Fibroblast of mammary gland (primary cell): ENCODE measurements at places on chromosomes 4 and X.

DNA sequence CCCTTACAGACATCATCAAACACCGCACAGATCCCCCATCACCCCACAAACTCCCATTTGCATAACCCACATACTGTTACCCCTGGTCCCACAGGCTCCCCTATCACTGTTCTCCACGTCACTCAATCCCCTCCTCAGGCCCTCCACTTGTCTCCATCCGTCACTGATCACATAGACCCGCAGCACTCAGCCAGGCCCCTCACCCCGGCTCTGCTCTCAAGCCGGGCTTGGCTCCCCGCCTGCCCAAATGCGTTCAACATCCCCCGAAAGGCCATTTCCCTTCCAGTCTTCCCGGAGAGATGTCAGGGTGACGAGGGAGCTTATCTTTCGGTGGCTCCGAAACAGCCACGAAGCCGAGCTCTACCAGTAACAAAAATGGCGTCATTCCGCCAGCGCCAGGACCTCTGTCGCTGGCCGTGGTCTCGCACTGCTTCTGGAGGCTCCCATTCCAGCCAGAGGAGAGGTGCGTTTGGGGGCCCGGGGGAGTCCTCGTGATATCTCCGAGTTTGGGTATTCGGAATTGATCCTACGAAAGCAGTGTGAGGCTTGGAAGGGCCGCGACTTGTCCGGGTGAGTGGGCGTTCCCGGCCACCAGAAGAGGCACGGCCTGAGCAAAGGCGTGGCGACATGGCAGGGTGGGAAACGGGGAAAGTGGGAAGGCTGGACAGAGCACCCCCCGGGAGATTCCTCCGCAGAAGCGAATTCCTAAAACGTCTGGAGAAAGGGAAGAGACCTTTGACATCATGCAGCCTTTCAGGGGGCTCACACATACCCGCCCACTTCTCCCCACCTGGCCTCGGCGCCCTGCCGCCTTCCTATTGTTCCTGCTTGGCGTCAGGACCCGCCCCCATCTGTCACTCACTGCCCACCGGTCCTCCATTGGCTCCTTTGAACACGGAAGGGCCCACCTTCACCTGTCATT lies at the start of gene ZNF630:
ZNF630 (minus strand) TSS at position 577 of the 922 bp plus-strand sequence. CDS start 4,754 bp downstream, outside the sequence.
- peak; percentile 26 for DNase-seq

DNA sequence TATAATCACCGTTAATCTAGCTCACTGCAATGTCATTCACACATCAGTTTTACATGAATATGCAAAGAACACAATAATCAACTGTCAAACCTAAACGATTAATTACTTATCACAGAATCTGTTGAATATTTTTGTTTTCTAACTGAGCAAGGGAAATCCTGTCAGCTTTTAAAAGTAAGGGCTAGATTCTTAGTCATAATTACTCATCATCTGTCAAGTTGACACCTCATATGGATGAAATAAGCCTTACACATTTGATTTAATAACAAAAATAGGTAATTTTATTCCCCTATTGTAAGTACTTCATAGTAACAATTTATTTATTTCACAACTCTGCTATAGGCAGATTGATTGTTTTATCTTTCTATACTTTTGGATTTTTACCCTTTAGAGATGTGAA lies 32.7 kb downstream of the TMA16 start:
- no peak for DNase-seq

DNA sequence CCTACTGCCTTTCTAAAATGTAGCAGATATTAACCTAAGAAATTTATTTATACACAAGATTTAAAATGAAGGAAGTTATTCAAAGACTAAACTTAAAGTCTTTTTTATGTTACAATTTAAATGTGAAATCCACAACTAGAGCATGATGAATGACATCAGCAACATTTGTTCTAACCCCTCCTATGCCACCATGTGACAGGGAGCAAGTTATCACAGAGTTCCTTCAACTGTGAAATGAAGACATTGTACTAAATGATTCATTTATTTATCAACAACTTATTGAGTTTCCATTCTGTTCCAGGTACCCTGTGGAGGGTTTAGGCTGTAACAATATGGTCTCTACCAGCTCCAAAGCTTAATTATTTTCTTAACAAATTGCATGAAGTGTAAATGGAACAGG lies 76.9 kb downstream of the SLC39A8 start:
- DNase-seq, result no peak

DNA sequence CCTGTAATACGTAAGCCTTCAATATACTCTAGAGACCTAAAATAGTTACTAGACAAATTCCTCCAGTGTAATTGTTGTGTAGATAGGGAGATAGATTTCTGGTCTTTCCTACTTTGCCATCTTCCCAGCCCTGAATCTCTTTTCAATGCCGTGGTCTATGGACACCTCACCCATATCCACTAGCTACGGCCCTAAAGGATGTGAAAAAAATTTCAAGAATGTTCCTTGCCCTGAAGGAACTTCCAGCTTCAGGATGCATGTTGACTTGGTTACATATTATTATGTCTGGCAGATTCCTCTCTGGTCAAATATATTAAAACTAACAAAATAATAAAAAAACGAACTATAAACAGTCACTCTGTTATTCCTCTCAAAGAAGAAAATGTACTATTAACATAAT lies 52.4 kb upstream of the TSPAN5 start:
- no peak for DNase-seq

DNA sequence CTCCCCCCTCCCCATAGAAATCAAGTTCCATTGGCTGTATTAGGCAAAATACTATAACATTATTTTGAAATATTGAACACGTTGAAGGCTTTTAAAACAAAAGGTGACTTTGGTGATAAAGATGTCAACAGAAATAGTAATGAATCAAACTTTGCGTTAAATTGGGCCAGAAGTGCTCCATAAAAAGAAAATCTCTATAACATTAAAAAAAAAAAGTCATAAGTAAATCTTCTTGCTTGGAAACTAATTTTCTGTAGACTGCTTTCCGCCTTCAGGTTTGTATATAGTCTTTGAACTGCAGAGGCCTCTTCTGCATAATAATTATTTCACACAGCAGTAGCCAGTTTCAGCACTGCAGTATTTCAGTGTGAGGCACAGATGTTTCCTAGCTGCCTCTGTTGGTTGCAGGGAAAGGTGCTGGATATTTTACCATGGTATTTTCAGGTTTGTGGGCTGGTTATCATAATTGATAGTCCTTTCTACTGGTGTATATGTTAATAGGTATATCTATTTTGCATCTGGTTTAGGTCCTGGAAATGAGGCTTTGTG lies 158.9 kb downstream of the KDM6A start:
- no peak for DNase-seq

GRCh38 chr4:68256284-68256683 lies 10.8 kb upstream of the TMPRSS11B start:
- DNase-seq, result no peak

GRCh38 chrX:66015152-66015831 lies 24.6 kb downstream of the VSIG4 start:
- DNase-seq, result no peak

- DNase-seq, result peak; percentile 88
Measured at GRCh38 chr4:155745984-155746383, 12.8 kb upstream of the GUCY1B1 start.

DNA sequence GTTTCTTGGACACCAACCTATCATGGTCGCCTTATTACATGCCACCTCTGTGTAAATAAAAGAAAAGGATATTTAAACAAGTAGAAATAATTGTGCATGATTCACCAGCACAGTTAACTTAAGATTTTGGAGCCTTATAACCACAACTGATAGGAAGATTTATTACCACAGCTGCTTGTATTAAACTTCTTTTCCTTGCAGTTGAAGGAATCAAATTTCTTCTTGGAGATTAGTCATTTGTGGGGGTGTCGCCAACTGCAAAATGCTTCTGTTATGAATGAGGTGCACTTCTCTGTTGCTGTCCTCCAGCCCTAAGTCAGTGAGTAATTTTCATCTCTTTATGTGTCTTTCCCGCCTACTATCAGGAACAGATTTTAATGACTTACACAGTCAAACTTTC lies 73.3 kb downstream of the OR13H1 start:
- DNase-seq, result peak; percentile 82

DNA sequence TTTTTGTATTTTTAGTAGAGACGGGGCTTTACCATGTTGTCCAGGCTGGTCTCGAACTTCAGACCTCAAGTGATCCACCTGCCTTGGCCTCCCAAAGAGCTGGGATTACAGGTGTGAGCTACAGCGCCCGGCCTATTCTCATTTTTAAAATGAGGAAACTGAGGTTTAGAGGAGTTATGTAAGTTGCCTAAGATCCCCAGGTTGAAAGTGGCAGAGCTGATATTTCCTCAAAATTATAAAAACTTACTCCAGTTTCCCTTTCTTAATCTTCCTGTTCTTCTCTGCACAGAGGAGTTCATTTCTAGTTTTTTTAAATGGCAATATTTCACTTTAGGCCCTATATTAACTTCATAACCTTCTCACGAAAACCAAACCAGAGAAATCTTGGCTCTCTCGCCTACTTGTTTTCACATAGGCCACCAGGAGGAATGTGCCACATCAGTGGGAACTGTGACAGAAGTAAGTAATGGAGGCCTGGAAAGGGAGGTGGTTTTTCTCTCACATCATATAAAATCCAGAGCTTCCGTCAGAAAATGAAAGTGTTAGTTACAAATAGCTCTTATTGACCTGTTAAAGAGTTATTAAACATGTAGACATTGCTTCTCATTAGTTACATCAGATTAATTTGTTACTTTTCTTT lies 16.1 kb upstream of the RS1 start:
- DNase-seq, result no peak

- peak; percentile 54 for DNase-seq
Measured at GRCh38 chrX:11430271-11430670, 137.1 kb downstream of the AMELX start.

GRCh38 chrX:119758731-119759247 lies 401 bp downstream of the SOWAHD start:
- DNase-seq, result no peak

GRCh38 chr4:2436761-2437474 lies 18.2 kb downstream of the CFAP99 start:
- DNase-seq, result no peak

DNA sequence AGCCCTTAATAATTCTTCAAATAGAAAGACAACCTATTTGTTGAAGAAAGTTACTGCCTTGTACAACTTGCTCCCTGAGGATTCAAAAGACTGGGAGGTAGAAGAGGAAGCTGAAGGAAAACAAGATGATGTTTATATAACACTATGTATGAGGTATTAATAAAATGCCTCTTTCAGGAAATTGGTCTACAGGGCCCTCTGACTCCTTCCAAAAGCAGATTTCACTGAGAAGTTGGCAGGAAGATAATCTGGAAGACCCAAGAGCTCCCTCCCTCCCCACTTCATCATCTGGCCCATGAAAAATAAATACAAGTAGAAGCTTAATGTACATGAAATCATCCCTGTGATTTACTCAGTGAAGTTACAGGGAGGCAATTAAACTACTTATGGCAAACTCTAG lies 107.5 kb upstream of the MAGEC2 start:
- no peak for DNase-seq

DNA sequence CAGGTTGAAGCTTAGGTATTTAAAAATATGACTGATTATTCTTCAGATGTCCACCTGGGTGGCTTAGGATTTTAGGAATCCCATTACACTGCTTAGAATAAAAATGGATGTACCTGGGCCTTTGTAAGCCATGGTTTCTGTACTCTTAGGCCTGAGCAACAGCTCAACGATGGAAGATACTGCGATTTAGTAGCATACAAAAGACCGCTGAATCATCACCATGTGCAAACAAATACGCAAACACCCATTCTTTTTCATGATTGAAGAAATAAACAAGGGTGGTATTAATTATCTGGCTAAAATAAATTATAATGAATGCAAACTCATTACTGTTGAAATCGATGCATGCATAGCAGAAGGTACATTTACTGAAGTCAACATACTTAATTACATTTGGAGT lies 188.9 kb downstream of the ZNF330 start:
- no peak for DNase-seq

GRCh38 chr4:152115118-152115517 lies 354.3 kb upstream of the GATB start:
- DNase-seq, result no peak

DNA sequence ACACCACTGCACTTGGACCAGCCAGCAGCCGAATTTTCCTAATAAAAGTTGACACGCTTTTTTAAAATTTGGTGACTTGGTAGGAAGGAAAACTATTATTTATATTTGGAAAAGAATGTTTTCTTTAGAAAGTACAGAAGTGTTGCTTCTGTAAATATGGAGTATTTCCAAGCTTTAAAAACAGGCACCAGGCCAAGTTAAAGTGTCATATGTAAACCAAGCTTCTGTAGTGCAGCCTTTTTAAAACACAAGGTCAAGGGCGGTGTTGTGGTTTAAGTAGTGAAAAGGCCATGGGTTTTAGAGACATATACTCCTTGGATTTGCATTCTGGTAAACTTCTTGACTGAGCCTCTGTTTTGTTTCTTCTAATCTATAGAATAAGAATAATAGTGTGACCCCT lies 62.7 kb downstream of the TRIM2 start:
- DNase-seq, result peak; percentile 37

GRCh38 chr4:1008840-1009541 lies 2.4 kb upstream of the FGFRL1 start:
- DNase-seq, result no peak

DNA sequence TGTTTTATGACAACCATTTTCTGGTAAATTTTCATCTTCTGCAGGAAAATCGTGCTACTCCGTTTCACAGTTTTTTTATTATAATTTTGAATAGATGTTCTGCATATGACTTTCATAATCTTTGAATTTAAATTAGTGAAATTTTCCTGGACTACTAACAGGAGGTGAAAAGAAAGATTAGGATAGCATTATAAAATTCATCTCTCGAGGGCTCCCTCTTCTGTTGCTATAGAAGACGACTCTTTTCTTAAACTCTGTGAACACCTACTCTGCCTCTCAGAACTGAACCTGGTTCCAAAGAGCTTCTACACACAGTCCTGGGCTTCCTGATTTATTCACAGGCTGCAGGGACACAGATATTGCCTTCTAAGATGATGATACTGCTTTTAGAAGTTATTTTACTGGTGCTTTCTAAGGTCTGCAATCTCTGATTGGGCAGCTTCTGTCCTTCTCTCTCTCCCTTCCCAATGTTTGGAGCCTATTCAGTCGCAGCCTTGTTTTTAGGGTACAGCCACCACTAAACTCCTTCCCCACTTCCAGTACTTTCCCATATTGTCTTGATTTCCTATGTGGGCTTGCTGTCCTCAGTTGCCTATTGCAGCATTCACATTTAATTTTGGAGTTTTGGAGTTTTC lies 10.1 kb upstream of the SAP30 start:
- no peak for DNase-seq

- no peak for DNase-seq
Measured at GRCh38 chr4:8310306-8310705, 40.8 kb downstream of the HTRA3 start.

GRCh38 chrX:48076343-48076742 lies 4.9 kb upstream of the ZNF630 start:
- no peak for DNase-seq

DNA sequence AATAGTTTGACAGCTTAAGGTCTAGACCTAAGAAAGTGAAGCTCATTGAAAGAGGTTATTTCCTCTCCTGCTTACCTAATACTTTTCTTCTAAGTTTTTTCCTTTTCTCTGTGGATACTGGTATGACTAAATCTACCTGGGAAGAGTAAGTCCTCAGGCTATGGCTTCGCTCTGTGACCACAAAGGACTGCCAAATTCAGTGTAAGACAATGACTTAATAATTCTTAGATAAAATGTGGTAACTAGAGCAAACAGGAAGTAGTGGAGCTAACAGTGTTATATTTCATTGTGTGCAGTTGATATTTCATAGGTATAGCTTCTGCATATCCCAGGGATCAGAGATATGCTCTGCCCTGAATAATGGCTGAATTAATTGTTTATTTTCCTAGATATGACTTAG lies 418.9 kb downstream of the CCSER1 start:
- DNase-seq, result no peak

GRCh38 chr4:16843831-16844508 lies 54.5 kb downstream of the LDB2 start:
- DNase-seq, result peak; percentile 90
